ENCODE measurements at places on chromosomes 1 and 21.

DNA sequence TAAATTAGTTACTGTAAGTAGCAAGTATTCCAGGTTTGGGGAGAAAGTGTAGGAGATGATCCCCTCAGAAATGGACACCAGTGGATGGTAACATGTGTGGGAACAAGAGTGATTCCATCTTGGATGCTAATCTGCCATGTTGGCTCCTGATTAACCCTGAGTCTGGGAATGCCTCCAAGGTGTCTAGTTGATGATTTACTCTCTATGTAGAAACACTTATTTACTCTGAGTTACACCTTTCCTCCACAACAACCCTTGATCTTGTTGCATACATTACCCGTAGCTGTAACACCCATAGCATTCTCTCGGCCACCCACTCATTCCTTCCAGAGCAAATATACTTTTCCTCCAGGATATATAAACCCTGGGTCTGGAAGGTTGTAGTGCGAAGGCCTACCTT is 315.9 kb upstream of the GREM2 start:
- H3K27me3 ChIP-seq, result no peaks in the 10 kb centered on the region
- no peak overlapping the region for H3K27ac ChIP-seq
- H3K4me3 ChIP-seq, result no peak overlapping the region
- no peak for DNase-seq
- H3K4me1 ChIP-seq, result no peaks in the 10 kb centered on the region

DNA sequence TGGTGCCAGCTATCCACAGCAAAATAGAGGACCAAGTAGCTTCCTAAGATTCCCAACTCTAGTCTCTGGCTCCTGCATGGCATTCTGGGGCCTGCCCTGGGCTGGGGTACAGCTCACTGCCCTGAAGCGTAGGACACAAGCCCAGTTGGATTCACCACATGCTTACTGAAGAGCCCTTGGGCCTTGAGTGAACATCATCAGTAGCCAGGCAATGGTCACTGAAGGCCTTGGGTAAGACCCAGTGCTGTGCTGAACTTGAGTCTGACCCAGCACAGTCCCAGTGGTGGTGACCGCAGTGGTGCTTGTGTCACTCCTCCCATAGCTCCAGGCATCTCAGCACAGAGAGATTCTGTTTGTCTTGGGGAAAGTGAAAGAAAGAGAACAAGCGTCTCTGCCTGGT is 7.7 kb upstream of the LCE3A start:
- no peaks in the 10 kb centered on the region for H3K36me3 ChIP-seq
- H3K4me3 ChIP-seq, result no peak overlapping the region
- H3K27ac ChIP-seq, result no peak overlapping the region
- no peaks in the 10 kb centered on the region for H3K4me1 ChIP-seq

GRCh38 chr1:94411237-94411636 is 7.0 kb upstream of the ABCD3 start:
- no peaks in the 10 kb centered on the region for H3K27me3 ChIP-seq
- no peak overlapping the region for H3K4me3 ChIP-seq
- H3K4me1 ChIP-seq, result peaks cover 3% of the 10 kb centered on the region
- DNase-seq, result no peak
- H3K27ac ChIP-seq, result no peak overlapping the region

GRCh38 chr1:202161151-202162046 is 997 bp upstream of the PTPN7 start:
- H3K4me1 ChIP-seq, result no peaks in the 10 kb centered on the region
- H3K27ac ChIP-seq, result no peak overlapping the region
- no peak for DNase-seq

DNA sequence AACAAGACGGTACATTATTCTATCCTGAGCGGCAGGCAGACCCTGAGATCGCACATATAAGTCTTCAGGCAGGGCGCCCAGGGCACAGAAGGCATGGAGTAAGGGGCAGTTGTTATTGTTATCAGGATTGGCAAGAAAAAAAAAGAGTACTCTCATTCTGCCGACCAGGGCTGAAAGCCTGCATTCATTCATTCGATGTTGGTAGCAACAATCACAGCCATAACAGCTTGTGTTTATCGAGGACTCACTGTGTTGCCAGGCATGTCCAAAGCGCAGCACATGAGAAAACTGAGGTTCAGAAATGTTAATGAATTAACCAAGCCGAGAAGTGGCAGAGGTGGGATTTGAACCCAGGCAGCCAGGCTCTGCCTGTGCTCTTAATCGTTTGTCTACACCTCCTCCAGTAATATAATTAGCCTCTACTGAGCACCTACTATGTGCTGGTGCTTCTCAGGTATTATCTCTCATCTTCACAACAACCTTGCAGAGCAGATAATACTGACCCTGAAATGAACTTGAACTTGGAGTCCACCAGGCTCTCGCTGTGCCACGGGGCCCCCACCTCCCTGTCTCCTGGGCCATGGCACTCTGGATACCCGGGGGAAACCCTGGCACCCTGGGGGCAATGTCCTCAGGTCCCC is 56.2 kb downstream of the TAS1R2 start:
- H3K27ac ChIP-seq, result no peak overlapping the region
- H3K27me3 ChIP-seq, result no peaks in the 10 kb centered on the region
- no peaks in the 10 kb centered on the region for H3K4me1 ChIP-seq

DNA sequence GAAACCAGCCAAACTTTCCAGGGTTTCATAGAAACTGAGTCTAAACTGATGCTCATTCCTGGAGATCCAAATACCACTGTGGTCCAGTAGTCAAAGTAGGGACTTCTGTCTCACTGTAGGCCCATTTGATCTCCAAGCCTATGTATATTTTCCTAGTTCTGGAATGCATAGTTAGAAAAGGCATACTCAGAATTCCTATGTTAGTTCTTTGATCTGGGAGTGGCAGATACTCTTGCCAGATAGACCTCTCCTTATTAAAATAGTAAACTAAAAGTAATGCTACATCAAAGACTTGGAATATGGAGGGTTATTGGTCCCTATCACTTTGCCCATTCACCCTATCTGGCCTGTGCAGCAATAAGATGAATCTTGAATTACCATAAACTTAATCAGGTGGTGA is 10.4 kb upstream of the SGIP1 start:
- no peak for DNase-seq
- no peak overlapping the region for H3K4me3 ChIP-seq
- H3K27me3 ChIP-seq, result no peaks in the 10 kb centered on the region
- no peaks in the 10 kb centered on the region for H3K36me3 ChIP-seq
- no peaks in the 10 kb centered on the region for H3K4me1 ChIP-seq
- no peak overlapping the region for H3K27ac ChIP-seq

DNA sequence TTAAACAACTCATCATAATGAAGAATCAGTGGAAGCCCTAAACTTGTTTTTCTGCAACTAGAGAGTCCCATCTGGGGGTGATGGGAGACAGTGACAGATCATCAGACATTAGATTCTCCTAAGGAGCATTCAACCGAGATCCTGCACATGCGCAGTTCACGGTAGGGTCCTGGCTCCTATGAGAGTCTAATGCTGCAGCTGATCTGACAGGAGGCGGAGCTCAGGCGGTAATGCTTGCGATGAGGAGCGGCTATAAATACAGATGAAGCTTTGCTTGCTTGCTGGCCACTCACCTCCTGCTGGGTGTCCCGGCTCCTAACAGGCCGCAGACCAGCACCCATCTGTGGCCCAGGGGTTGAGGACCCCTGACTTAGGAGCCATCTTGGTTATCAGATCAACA is 247.2 kb downstream of the FMN2 start:
- H3K27me3 ChIP-seq, result no peaks in the 10 kb centered on the region
- no peak overlapping the region for H3K4me3 ChIP-seq
- H3K27ac ChIP-seq, result no peak overlapping the region
- H3K36me3 ChIP-seq, result no peaks in the 10 kb centered on the region

GRCh38 chr1:219833214-219833815 is 95.0 kb downstream of the SLC30A10 start:
- no peak for DNase-seq
- H3K36me3 ChIP-seq, result no peaks in the 10 kb centered on the region
- H3K4me1 ChIP-seq, result no peaks in the 10 kb centered on the region
- H3K27me3 ChIP-seq, result no peaks in the 10 kb centered on the region
- no peak overlapping the region for H3K4me3 ChIP-seq

GRCh38 chr1:151995774-151996173 is 2.1 kb upstream of the S100A10 start:
- DNase-seq, result no peak
- no peaks in the 10 kb centered on the region for H3K27me3 ChIP-seq
- H3K36me3 ChIP-seq, result no peaks in the 10 kb centered on the region
- peaks cover under 1% of the 10 kb centered on the region for H3K4me1 ChIP-seq
- H3K4me3 ChIP-seq, result no peak overlapping the region

- no peaks in the 10 kb centered on the region for H3K27me3 ChIP-seq
- H3K4me1 ChIP-seq, result no peaks in the 10 kb centered on the region
Measured at GRCh38 chr21:37800456-37801061, 115.7 kb downstream of the KCNJ6 start.
